Activated T-cell treated with anti-CD3 and anti-CD28 coated beads, Interleukin-2, amount 50 U/mL, for 4 hours (primary cell): ENCODE measurements at places on chromosomes 5 and 9. TPM values are rescaled to one million over a fixed set of nuclear protein-coding genes. Genes with fewer than 3 reads are reported as not detected.
A peak's percentile ranks its signal among the peaks of the same experiment; 100 is the strongest.

The CDK5RAP2 gene
- total RNA-seq = 36.2 TPM

The ACTBL2 gene
- total RNA-seq = not detected

The TMOD1 gene
- total RNA-seq = 0.71 TPM

The SLC6A19 gene
- not detected for total RNA-seq

The UHRF2 gene
- total RNA-seq = 38.0 TPM

The CYFIP2 gene
- total RNA-seq = 191 TPM

The SCGB3A2 gene
- not detected for total RNA-seq

The MFAP3 gene
- total RNA-seq = 17.1 TPM

The CNTRL gene
- total RNA-seq = 45.4 TPM

The GABRA1 gene
- total RNA-seq = not detected

DNA sequence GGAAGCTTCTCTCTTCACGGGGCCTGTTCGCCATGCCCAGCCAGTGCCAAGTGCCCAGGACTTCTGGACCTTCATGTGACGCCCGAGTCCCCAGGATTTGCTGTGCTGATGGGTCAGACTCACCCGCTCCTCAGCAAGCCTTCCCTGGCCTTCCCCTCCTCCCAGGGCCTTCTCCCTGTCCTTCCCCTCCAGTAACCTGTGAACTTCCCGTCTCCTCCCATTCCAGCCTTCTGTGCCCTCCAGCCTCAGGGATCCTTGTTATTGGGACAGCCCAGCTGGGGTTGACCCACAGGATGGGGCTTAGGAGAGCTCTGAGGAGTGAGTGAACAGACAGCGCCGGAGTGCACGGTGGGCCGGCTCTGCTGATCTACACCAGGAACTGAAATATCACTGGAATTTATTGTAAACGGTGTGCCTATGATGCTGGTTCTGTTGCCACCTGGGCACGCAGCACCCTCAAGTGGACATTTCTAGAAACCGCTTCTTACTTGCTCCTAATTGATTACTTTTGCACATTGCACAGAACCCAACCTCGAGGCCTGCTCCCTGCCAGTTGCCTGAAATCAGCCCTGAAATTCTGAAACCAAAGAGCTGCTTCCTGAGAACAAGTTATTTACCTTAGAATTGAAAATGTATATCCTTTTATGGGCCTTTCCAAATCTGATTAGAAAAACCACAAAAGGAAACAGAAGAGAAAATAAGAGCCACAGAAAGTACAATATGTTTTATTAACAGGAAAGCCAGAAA, 1.5 kb downstream of the SPAAR start:
- DNase-seq = peak; percentile 30

GRCh38 chr5:56993241-56993640, 41.3 kb upstream of the MIER3 start:
- DNase-seq = no peak

DNA sequence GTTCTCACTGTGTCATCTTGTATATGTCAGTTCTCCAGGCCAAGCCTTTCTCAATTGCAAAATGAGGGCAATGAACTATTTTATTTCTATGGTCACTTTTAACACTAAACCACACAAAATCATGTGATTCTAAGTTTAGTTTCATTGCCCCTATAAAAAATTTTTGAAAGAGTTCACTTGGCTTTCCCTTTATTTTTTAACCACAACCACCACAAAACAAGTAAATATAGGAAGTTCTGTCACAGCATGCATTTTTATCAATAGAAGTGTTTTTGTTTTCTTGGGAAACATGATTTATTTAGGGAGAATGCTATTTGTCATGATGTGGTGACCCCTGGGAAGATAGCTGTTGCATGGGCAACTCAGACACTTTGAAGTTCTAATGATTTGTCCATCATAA, 169.1 kb downstream of the CSNK1G3 start:
- DNase-seq = no peak

- no peak for DNase-seq
These were observed 39.3 kb upstream of the TENT4A start for GRCh38 chr5:6673963-6674362.

DNA sequence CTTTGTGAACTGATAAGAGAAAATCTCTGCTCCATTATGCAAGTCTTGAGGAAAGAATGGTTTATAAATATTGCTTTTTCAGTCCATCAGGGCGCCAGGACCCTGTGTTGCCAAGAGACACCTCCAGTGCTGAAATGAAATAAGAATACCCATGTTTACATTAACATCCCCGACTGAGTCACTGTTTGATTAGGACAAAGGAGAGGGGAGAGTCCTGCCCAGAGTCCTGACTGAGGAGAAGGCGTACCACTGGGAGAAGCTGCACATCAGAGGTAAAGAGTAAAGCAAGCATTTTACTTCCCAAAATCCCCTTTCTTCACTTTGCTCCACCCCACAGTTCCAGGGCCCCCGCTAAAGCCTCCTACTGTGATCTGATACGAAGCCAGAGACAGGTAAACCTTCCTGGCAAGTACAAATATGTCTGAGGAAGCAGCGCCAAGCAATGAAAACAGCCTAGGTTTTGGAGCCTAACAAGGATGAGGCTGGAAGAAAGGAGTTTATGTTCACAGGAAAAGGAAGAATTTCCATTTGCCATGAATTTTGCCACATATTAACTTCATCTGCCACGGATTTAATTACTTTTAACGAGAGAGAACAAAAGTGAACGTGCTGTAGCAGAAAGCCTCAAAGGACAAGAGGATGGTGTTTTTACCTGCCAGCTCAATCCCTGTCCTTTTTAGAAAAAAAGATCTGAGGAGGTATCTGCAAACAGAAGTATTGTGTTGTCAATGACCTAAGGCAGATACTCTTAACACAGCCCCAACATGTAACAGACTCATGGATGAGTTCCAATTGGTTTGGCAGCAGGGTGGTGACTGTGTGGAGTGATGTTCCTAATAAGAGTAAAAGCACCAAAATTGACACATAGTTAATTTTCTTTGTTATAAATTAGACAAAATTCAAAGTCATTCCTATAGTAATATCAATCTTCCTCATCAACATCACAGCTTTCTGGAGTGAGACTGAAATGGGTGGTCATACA, 209.4 kb upstream of the TLE4 start:
- no peak for DNase-seq

- DNase-seq = no peak
These were observed 85.5 kb downstream of the TEK start for GRCh38 chr9:27194401-27195091.

DNA sequence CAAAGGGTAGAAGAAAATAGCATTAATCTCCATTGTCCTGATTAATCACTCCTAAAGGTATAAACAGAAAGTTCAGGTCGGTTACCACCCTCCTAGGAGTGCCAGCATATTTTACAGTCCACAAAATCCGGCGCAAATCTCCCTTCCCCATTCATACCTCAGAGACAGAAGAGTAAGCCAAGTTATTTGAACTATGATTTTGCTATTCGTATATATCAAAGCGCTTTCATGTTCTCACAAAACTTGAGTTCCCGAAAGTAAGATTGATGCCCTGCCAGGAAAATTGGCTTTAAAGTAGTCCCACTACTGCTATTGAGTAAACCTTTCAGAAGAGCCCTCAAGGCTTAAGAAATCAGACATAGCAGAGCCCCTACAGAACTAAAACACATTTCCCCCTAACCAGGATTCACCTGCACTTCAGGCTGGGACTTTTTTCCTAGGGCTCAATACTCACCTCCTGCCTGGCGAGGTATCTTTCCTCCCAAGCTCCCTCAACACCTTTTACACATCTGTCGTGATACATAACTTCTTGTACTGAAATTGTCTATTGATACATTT, 21.8 kb upstream of the TRIM36 start:
- no peak for DNase-seq

DNA sequence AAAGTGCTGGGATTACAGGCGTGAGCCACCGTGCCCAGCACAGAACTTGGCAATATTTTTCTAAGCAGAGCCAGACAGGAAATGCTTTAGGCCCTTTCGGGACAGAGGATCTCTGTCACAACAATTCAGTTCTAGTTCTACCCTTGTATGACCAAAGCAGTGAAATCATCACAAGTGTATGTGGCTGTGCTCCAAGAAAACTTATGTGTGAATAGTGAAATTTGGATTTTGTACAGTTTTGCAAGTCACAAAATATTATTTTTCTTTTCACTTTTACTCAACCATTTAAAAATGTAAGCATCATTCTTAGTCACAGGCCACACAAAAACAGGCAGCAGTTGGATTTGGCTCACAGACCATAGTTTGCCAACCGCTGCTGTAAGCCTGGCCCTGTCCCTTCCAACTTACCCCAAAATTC, 20.4 kb upstream of the PRUNE2 start:
- DNase-seq = no peak

GRCh38 chr5:50967009-50967562, 300.6 kb downstream of the PARP8 start:
- no peak for DNase-seq

DNA sequence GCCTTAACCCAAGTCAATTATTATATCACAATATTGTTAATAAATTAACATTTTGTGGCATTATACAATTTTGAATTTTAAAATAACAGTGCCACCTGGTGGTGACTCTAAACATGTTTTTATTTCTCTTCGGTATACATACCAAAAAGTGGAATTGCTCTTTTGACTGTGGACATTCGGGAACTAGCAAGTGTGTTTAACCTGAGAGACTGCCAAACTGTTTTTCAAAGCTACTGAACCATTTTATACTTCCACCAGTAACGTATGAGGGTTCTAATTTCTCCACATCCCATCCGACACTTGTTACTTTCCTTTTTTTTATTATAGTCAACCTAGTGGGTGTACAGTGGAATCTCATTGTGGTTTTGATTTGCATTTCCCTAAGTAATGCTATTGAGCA, 18.3 kb upstream of the HSDL2 start:
- DNase-seq = no peak

- DNase-seq = no peak
These were observed 221.6 kb upstream of the DAP start for GRCh38 chr5:10982626-10983025.

DNA sequence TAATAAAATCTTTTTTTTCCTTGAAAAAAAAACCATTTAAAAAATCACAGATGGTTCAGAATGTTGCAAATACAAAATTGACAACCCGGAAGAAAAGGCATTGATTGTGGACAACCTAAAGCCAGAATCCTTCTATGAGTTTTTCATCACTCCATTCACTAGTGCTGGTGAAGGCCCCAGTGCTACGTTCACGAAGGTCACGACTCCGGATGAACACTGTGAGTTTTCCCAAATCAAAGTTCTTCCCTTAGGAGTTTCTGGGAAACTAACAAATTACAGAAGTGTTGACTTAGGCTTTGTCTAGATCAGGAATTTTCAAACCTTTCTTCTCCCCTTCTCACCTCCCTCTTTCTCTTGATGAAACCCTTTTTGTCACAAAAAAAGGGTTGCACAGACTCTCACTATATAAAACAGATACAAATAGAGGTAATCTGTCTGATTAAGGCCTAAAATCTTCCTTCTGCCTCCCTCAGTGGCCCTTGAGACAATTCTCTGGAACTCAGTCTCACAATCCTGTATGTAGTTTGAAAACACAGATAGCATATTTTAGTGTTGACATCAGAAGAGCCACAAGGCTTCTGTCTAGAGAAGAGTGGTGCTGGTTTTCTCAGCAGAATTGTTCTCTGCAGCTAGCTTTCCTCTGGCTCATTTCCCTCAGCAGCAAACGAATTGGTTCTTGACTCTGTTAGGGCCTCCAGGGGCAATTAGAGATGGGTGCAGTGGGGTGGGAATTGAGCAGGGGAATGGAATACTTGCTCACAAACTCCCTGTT, 79.5 kb downstream of the OSMR start:
- DNase-seq = no peak

- no peak for DNase-seq
These were observed 23.6 kb upstream of the PDE4D start for GRCh38 chr5:59917121-59917520.

DNA sequence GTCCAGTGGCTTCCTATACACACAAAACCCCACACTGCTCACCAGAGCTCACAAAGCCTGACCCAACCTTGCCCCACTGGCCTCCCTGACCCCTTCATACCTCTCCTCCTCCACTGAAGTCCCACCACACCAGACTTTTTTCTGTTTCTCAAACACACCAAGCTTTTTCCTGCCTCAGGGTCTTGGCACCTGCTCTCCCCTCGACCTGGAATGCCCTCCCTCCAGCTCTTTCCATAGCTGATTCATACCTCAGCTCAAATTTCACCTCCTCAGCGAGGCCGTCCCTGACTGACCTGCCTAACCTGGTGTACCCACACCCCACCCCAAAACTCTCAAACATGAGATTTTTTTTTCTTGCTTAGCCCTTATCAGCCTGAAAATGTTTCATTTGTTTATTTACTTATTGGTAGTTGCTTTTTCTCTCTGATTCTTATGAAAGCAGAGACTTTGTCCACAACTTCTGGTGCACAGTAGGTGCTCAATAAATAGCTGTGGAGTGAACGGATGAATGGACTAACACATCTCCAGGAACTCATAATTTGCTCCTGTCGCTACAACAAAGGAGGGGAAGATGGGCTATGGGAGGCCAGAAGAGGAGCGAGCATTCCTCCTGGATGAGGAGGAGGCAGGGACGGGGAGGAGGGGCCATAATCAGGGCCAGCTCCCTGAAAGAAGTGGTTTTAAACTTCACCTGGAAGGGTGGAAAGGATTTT, 84.3 kb downstream of the SH3TC2 start:
- DNase-seq = no peak

DNA sequence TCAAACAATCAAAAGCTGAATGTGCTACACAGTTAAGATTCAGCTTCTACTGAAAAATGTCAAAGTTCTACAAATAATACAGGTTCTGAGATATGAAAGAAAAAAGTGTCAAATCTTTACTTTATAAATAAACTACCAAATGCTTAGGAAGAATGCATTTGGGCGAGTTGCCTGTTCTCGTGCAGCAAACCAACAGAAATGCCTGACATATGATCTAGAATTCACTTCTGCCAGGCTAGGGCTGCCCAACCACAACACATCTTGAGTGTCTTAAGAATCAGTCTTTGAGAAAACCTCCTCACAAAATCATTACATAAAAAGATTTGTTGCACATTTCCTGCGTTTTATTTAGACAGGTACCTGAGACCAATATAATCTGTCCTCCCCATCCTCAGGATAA, 42.2 kb downstream of the ANKH start:
- no peak for DNase-seq

GRCh38 chr5:181027452-181028031, 12.5 kb upstream of the BTNL9 start:
- no peak for DNase-seq

GRCh38 chr9:27351438-27351837, 54.5 kb upstream of the EQTN start:
- no peak for DNase-seq

DNA sequence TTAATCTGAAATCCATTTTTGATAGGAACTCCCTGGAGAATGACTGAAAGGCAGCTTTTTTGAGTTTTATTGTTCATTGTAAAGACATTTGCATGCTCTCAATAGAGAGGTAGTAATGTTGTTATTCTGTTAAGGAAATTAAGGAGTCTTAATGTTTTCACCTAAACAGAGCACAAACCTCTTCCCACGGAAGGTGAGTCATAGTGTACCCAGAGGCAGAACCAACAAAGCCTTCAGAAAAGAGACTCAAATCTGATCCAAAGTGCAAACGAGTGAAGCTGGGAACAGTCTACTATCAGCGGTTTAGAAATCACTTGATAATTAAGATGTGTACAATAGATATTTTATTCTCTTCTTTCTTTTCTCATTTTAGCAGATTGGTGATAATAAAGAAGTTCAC, 470.5 kb downstream of the PLK2 start:
- DNase-seq = no peak
